Muscle of back (tissue), 13 donors: ENCODE measurements at places on chromosomes 7 and 10. TPM values are rescaled to one million over a fixed set of nuclear protein-coding genes. Genes with fewer than 3 reads are reported as not detected.

Gene PHKG1
- 21.6 TPM for polyA plus RNA-seq

Gene OR2A1
- polyA plus RNA-seq = 0.50 TPM

Gene DNAJC30
- polyA plus RNA-seq = 6.8 TPM

DNA sequence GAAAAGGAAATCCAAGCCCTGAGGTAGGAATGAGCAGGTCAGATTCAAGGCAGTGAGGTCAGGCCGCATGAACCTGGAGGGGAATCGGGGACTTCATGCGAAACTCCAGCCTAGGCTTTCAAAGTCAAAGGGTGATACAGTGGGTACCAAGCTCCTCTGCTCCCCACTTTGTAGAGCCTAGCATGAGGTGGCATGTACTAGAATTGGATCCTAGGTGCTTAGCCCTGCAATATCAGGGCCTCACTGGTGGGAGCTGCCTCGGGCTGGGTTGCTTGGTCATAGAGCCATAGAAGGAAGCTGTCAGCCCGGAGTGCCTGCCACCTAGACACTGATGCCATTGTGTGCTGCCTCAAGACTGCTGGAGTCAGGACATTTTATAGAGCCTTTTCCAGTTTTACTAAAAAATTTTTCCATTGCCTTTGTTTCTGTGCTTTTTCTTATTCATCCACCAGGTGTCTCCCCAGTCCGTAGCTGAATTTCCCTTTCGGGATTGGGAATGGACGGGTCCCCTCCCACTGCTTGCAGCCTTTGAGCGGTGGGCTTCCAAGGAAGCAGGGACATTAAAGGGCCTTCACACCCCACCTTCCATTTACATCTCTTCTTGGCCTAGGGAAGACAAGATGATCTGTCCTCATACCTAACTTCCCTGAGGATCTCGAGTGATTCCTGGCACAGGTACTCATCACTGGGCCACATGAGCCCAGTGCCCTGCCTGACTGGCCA lies 5.5 kb upstream of the LZTS2 start:
- DNase-seq = peak; percentile 49

- no peak for DNase-seq
Observed at GRCh38 chr10:125161707-125162119, 1.4 kb upstream of the CTBP2 start.

DNA sequence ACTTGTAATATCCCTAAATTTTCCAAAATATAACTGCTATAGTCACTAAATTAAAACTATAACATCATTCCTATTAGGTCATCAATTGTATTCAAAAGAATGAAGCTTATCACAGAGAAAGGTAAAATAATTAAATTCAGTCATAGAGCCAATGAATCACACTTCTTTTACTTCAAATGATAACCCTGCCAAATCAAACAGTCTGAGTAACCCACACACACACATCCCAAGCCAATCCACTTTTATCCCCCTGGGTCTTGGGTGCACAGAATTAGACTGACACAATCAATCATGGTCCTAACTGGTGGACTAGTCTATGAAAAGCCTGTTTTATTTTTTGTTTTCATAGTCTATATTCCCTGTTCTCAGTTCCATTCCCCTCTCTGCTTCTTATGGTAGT lies 25.6 kb downstream of the CTNNA3 start:
- no peak for DNase-seq

GRCh38 chr7:104900525-104901239 lies 113.3 kb upstream of the KMT2E start:
- DNase-seq = no peak

- DNase-seq = no peak
Observed at GRCh38 chr10:46525177-46525823, 31.2 kb downstream of the GPRIN2 start.

DNA sequence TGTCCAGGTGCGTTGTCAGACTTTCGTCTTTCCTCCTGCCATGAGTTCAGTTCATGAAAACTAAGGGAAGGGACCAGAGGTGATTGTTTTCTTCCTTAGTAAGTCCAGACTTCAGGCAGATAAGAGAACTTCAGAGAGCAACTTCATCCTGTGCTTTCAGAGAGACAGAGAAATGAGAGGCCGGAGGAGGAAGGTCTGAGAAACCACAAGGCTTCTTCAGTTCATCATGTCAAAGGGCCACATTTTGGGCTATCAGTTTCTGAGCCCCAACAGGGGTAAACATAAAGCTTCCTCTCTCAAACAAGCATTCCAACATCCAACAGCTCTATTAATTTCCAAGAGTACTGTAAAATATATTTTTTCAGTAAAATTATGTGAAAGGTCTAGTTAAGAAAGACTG lies 668.4 kb upstream of the NRP1 start:
- no peak for DNase-seq

- DNase-seq = peak; percentile 84
Observed at GRCh38 chr7:2104107-2104710, 128.5 kb downstream of the MAD1L1 start.

- DNase-seq = no peak
Observed at GRCh38 chr7:13947535-13947934, 41.9 kb downstream of the ETV1 start.

GRCh38 chr7:17659126-17659525 lies 281.2 kb downstream of the SNX13 start:
- no peak for DNase-seq

DNA sequence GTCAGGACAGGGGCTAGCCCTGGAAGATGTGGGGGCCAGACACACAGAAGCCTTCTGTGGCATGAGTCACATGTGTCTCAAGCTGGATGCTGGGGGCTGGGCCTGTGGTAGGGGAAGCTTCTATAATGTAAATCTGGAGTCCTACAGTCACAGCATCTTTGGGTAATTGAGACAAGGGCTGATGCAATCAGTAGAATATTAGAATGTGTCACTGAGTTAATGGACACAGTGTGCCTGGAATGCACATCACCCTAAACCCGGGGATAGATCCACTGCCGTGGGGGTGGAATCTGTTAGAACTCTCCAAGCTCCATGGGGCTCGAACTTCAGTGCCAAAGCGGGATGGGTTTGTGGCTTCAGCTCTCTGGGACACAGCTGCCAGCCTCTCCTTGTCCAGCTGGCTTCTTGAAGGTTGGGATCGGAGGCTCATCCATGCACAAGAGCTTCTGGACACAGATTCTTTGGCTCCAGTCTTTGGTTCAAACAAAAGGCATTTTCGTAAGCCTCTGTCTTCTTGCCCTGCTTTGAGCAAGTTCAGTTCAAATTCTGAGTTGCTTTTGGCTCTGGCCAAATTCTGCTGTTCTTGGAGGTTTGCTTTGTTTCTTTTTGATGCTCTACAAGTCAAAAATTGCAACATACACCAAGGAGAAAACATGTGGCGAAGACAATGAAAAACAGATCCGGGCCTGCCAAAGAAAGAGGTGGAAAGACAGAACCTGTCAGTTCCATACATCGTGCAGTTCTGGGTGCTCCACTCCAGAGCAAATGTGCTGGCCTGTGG lies 194.8 kb upstream of the ZNF32 start:
- peak; percentile 68 for DNase-seq

- no peak for DNase-seq
Observed at GRCh38 chr7:94344826-94345225, 49.9 kb upstream of the COL1A2 start.

- no peak for DNase-seq
Observed at GRCh38 chr10:101216207-101217043, 12.8 kb downstream of the LBX1 start.

DNA sequence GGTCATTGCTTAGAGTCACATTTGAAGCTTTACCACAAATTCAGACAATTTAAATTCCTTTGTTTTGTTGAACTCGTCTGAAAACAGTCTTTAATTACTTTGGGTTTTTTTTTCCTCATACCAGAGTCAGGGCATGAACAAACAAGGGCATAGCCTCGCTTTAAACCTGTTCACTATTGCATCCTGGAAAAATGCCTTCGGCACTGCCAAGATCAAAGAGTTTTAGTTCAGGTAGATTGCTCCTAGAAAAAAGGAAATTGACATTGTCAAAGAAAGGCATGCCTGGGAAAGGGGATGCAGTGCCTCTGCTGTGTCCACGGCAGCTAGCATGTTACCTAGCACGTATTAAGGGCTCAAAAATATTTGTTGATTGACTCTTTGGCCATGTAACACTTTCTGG lies 235.1 kb downstream of the ARHGAP21 start:
- no peak for DNase-seq
